ENCODE measurements at places on chromosomes 3 and 15.
A peak's percentile ranks its signal among the peaks of the same experiment; 100 is the strongest.

DNA sequence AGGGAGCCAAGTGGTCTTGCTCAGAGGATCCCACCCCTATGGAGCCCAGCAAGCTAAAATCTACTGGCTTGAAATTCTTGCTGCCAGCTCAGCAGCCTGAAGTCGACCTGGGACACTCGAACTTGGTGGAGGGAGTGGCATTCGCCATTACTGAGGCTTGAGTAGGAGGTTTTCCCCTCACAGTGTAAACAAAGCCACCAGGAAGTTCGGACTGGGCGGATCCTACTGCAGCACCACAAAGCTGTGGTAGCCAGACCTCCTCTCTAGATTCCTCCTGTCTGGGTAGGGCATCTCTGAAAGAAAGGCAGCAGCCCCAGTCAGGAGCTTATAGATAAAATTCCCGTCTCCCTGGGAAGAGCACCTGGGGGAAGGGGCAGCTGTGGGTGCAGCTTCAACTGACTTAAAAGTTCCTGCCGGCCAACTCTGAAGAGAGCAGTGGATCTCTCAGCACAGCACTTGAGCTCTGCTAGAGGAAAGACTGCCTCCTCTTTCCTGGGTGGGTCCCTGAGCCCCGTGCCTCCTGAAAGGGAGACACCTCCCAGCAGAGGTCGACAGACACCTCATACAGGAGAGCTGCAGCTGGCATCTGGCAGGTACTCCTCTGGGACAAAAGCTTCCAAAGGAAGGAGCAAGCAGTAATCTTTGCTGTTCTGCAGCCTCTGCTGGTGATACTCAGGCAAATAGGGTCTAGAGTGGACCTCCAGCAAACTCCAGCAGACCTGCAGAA, 576.3 kb upstream of the NECTIN3 start:
- peak; percentile 17 for DNase-seq

- DNase-seq = no peak
Measured at GRCh38 chr15:72999586-72999985, 52.7 kb upstream of the NEO1 start.

GRCh38 chr15:64989416-64990167, at the start of gene SPG21:
SPG21 (minus strand) TSS chr15:64989914; CDS start chr15:64983569, 6,345 bp downstream.
- peak; percentile 81 for DNase-seq

- DNase-seq = no peak
Measured at GRCh38 chr3:39936848-39937247, 127.4 kb downstream of the MYRIP start.

GRCh38 chr15:29693225-29693624, 129.0 kb downstream of the TJP1 start:
- DNase-seq = no peak

DNA sequence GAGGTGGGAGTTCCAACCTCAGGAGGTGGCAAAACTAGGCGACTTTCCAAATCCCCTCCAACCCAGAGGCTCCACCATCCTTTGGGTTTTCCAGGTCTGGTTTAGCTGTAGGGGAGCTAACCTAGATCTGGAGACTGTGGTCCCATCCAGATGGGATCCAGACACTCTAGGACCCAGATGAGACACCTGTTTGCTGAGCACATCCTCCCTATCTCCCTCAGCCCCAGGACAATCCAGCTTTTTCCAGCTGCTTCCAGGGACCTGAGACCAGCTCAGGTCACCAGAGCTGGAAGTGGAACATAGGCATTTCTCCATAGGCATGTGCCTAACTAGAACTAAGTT, 18.2 kb downstream of the CRTAP start:
- no peak for DNase-seq

- no peak for DNase-seq
Measured at GRCh38 chr3:189529468-189529867, 101.7 kb upstream of the TP63 start.

GRCh38 chr3:174199696-174200095, 659.4 kb upstream of the NAALADL2 start:
- DNase-seq = no peak

DNA sequence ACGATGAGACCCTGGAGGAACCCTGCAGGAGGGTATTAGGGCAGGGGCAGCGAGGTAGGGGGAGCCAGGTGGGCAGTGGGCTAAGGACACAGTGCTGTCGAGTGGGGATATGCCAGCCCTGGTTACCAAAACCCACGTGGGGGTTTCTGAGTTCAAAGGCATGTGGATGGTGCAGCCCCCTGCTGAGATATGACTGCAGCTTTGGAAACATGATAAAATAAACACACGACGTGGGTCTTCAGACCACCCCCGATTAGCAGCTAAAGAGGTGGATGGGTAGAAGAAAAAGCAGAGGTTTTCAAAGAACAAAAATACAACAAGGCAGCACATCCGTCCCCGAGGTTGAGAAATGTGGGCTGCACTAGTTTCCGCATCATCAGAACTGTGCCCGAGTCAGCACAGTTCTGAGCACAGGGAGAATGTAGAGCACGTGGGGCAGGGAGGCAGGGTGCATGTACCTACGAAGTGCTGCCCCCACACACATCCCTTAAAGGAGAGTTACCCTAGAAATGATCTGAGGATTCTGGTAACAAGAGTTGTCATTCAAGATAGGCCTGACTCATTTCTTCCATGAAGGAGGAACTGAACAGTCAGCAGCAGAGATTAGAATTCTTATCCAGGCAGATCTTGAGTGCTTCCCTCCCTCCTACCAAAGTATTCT, 121.3 kb downstream of the RPLP1 start:
- DNase-seq = no peak

- no peak for DNase-seq
Measured at GRCh38 chr3:59406943-59407342, 357.1 kb upstream of the CFAP20DC start.

DNA sequence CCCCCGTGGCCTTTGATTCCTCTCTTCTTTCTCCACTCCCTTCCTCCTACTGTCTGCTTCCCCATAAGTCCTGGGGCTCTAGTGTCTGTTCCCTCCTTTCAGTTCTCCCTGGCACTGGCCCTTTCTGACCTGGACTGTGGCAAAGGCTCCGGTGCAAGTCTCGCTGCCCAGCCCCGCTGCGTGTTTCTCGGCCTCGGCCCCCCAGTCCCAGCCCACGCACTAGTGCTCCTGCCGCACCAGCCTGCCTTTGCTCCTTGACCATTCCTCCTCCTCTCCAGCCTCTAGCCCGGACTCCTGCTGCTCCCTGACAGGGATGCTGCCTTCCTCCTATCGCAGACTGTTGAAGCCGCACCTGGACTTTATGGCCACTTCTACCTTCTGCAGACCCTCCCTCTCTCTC, 2.1 kb downstream of the TM6SF1 start:
- no peak for DNase-seq

GRCh38 chr3:110184536-110184935, 847.2 kb upstream of the DPPA4 start:
- DNase-seq = no peak

DNA sequence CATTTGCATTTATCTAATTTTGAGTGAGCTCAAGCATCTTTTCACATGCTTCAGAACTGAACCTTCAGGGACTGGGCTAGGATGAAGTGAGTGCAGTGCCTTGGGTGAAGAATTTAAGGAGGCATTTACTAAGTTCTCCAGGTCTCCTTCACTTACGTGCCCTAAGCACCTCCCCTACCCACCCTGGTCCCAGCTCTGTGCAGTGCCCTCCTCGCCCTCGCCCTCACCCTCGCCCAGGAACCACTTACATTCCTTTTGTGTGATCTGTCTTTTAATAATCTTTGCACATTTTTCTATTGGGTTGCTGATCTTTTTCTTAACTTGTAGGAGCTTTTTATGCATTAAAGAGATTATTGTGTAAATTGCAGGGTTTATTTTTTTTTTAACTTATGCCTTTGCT, 322.6 kb downstream of the THSD4 start:
- DNase-seq = peak; percentile 13

GRCh38 chr15:74995182-74995778, at the start of gene SCAMP5:
SCAMP5 (plus strand) TSS chr15:74995563; CDS start chr15:75011840, 16,277 bp downstream.
- DNase-seq = peak; percentile 92

DNA sequence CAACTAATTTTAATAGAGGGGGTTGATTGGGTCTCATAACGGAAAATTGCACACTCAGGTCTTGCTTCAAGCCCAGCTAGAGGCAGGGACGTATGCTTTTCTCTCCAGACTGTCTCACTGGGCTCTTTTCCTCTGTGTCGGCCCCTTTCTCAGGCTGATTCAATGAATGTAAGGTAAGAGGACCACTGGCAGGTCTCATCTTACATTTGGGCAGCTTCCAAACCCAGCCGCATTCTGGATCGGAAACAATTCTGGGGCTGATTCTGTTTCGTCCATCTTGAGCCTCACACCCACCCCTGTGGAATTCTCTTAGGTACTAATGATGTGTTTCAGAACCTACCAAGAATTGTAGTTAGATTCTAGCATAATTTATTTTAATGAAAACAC, 40.7 kb downstream of the TMEM212 start:
- DNase-seq = no peak

DNA sequence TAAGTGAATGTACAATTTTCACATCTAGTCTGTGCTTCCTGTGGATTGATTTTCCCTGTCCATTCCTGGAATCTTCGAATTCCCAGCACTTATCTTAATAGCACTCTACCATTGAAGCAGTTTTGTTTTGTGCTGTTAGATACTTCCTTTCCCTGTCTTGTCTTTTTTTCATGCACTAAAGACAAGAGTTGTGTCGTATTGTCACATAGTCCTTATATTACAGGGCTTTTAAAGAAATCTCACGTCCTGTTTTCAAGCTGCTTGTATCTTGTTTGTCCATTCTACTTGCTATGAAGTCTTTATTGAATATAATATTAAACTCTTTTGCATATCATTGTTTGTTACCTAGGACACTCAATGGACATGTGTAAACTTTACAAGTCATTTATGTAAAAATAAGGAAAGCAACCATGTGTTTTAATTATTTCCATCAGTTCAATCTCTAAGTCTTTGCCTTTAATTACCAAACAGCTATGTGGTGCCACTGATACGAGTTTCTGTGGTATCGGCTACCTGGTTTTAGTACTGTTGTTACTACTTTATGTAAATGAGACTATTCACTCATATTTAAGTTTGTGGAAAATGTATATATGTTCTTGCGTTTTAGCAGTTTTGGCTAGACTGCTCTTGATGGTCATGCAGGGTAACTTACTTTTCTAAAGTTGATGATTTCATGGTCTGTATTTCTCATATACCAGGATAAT, 10.3 kb downstream of the PIK3CA start:
- DNase-seq = no peak

DNA sequence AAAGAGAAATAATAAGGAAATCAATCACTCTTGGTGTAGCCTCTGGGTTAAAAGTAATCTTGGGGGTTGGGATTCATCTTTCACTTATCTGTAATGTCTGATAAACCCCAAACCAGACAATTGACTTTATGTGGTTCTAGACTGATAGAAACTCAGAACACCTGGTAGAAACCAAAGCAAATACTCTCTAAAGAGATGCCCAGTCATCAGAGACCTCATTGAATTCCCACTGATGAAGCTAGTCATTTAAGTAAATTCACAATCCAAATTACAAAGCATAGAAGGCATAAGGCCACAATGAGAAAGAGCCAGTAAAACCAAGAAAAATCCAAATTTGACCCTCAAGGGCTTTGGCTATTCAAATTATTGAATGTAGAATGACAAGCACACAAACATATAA, 250.6 kb downstream of the MBNL1 start:
- no peak for DNase-seq

- DNase-seq = no peak
Measured at GRCh38 chr3:119600732-119601131, 3.0 kb downstream of the PLA1A start.

GRCh38 chr3:150739200-150739863, 23.6 kb downstream of the SIAH2 start:
- no peak for DNase-seq

DNA sequence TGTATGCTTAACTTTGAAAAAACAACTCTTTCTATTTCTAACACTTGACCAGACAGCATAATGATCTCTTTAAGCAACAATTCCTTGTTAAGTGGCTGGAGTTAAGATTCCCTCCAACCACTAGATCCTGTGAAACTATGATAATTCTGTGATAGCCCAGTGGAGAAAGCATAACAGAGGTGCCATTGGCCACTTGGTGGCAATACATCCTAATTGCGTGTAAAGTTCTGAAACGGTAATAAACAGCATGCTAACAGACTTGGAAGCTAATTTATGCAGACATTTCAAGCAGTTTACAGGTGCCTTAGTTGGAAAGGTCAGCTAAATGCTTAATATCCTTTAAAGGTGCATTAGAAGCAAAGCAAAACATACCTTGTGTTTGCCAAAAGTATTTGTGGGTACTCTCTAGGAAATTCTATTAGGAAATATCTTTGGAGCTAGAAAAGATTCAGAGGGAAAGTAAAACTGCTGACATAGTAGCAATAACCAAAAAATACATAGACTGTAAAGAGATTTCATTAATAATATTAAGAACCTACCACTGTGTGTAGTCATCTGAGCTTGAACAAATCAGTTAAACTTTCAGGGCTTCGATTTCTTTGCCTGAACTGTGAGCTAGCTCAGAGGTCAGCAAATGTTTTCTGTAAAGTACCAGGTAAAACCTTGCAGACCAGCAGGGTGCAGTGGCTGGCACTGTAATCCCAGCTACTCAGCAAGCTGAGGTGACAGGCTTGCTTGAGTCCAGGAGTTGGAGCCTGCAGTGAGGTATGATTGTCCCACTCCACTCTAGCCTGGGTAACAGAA, 19.0 kb upstream of the CSTA start:
- DNase-seq = no peak

DNA sequence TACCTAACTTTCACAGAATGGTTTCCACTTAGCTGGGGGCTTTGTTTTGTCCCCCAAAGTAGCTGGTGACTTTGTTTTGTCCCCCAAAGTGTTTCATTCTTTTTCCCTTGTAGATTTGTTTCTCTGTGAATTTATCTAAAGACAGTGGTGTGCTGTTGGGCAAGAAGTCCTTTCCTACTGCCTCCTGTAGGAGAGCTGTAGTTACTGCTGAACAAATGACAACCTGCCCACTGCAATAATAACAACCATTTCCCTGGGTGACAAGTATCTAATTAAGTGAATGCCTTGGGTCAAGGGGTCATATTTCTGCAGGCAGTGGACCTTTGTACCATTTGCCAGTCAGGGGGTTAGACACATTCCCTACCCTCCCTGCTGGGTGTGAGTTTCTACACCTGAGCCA, 125.4 kb upstream of the BFSP2 start:
- no peak for DNase-seq

GRCh38 chr3:152539191-152539764, 270.5 kb downstream of the MBNL1 start:
- no peak for DNase-seq

GRCh38 chr3:20099060-20099459, 58.8 kb downstream of the KAT2B start:
- DNase-seq = no peak

Measured in A172 (cell line).